ENCODE measurements at places on chromosomes 2 and 18.

- DNase-seq, result no peak
Observed at GRCh38 chr2:219511547-219512325, 2.5 kb upstream of the ASIC4 start.

- DNase-seq, result no peak
Observed at GRCh38 chr2:215604606-215605005, 168.7 kb upstream of the FN1 start.

DNA sequence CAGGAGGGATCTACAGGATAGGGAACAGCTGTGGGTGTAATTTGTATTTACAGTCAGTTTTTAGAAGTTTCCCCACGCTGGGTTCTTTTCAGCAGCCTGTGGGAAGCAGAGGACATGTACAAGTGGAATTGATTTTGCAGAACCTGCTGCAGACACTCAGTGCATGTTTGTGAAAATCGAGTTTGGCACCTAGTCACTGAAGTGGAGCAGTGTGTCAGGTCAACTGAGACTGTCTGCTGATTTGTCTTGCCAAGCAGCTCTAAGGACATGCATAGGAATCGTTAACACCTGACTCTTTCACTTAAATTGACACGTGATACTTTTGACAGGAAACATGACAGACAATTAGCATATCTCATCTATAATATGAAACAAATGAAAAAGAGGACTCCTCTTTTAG lies 416.6 kb downstream of the TMX3 start:
- no peak for DNase-seq

DNA sequence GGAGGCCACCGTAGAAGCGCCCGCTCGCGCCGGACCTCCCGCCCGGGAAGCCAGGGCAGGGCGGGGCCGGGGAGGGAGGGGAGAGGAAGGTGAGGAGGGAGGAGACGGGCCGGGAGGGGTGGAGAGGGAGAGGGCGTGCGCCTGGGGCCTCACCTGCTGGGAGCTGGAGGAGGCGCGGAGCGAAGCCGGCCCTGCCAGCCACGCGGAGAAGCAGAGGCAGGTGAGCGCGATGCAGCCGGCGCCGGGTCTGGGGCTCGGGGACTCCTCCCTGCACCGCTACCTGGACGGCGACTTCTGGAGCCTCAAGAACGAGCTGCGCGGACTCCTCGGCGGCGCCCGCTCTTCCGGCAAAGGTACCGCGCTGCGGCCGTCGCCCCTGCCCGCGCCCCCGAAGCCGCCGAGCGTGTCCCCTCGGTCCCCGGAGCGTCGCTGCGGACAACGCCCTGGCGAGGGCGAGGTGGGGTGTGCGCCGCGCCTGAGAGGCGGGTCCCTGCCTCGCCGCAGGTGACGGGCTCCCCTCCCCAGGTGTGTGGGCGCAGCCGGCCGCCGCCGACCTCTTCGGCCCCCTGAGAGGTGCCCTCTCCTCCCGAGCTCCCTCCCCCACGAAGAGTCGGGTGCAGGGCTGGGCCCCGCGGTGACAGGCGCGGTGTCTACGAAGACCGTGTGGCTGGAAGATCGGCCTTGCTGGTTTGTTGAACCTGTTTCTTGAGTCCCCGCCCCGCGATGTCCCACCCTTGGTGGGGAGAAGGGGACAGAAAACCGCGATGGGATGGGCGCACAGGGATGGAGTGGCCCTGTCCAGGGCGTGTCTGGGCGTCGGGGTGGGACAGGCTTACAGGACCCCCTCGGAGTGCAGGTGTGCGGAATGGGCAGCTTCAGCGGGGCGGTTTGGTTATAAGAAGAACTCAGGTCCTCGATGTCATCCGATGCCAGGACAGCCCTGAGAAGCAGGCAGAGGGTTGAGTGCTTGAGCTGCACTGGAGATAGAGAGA lies at the start of gene ACOXL:
Gene ACOXL, plus strand, starts transcription at position 152 of the 992 bp plus-strand sequence. CDS start 35,817 bp downstream, outside the sequence.
- DNase-seq, result no peak

DNA sequence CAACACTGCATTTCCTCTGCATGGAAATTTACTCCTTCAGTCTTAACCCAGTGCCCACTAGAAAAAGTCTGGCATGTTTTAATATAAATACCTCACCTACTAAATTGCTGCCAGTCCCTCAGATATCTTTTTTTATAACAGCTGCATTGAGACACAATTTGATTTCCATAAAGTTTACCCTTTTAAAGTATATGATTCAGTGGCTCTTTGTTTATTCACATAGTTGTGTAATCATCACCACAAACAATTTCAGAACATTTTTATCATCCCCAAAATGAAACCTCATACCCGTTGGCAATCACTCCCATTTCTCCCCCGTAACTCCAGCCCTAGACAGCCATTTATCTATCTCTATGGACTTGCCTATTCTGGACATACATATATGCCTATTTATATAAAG lies 17.0 kb upstream of the FRZB start:
- DNase-seq, result no peak

DNA sequence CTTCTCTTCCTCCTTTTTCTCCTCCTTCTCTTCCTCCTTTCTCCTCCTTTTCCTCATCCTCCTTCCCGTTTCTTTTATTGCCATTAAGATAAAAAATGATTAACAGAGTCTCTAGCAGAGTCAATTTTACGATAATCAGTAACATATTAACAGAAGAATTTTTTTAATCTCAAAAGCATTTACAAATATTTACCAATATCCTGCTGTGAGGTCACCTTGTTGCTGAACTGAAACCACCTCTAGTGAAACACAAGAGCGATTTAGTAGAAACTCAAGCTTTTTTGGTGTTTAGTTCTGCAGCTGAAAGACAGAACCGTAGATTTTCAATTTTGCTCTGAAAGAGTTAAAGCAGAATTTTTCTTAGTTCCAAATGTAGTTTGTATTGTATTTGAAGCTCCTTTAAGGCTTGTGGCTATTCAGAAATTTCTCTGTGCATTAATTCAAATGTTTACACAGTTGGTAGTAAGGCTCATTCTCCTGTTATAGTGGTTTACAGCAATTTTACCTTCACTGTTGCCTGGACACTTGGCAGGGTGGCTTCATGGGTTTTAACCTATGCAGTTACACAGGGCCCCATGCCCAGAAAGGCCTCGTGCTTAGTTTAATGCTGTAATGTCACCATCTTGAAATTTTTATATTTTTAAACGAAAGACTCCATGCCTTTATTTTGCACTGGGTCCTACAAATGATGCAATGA lies 1106.6 kb upstream of the FAM98A start:
- no peak for DNase-seq
